A549 treated with GW870086 at 1 μM for 4 hours (cell line): ENCODE measurements at places on chromosomes 5 and 9. TPM values are rescaled to one million over a fixed set of nuclear protein-coding genes. Genes with fewer than 3 reads are reported as not detected.

Gene LURAP1L
- total RNA-seq = 23.6 to 33.9 TPM (median 32.4 TPM) in 5 replicates

Gene BSPRY
- 0.24 TPM in 1 of 5 replicates, not detected in the others for total RNA-seq

Gene WDR38
- total RNA-seq = 0.10 to 0.15 TPM in 2 of 5 replicates, not detected in the others

Gene INSYN2B
- total RNA-seq = 0.37 to 0.71 TPM (median 0.39 TPM) in 5 replicates

Gene AMBP
- total RNA-seq = 6.2 to 9.7 TPM (median 7.3 TPM) in 5 replicates
